ENCODE measurements at places on chromosomes 5 and 9. TPM values are rescaled to one million over a fixed set of nuclear protein-coding genes. Genes with fewer than 3 reads are reported as not detected.

Gene IL5
- not detected for total RNA-seq

Gene SMIM33
- total RNA-seq, result not detected

Gene FIBCD1
- 4.1 TPM for total RNA-seq

Gene MSX2
- not detected for total RNA-seq

Gene SEMA5A
- not detected for total RNA-seq

Gene PCDHA2
- not detected for total RNA-seq

Gene ADRA1B
- 6.0 TPM for total RNA-seq

Gene PNPLA7
- 4.9 TPM for total RNA-seq

Gene RMRP
- total RNA-seq, result 13,506 TPM

Measured in PC-9 (cell line).